ENCODE measurements at places on chromosomes 6 and 20.

- no peak for DNase-seq
Observed at GRCh38 chr6:41626917-41627316, 11.4 kb upstream of the MDFI start.

DNA sequence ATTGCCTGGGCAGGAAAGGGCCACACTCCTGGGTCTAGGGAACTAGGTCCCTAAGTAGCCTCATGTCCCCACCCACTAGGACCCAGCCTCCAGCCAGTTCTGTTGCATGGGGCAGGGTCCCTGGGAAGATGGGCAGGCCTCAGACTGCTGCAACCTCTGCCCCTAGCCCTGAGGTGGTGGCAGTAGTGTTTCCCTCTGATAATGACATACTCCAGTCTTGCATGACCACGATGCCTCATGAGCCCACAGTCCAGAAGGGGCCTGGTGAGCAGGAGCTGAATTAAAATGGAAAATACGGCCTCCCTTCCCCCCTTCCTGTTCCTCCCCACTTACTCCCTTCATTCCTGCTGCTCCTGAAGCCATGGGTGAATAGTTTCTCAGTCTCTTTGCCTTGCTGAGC, 36.0 kb upstream of the SCRT2 start:
- no peak for DNase-seq

- DNase-seq: no peak
Observed at GRCh38 chr6:72822691-72823090, 200.8 kb downstream of the KCNQ5 start.

GRCh38 chr20:11302436-11302835, 615.3 kb upstream of the BTBD3 start:
- no peak for DNase-seq

GRCh38 chr20:38937978-38938473, 11.8 kb downstream of the FAM83D start:
- DNase-seq: no peak

- DNase-seq: no peak
Observed at GRCh38 chr20:62333820-62334595, 31.2 kb downstream of the ADRM1 start.

- no peak for DNase-seq
Observed at GRCh38 chr20:53085720-53086119, 113.6 kb downstream of the TSHZ2 start.

Data from T-helper 22 cell (primary cell).